ENCODE measurements at places on chromosomes 16 and 17.

DNA sequence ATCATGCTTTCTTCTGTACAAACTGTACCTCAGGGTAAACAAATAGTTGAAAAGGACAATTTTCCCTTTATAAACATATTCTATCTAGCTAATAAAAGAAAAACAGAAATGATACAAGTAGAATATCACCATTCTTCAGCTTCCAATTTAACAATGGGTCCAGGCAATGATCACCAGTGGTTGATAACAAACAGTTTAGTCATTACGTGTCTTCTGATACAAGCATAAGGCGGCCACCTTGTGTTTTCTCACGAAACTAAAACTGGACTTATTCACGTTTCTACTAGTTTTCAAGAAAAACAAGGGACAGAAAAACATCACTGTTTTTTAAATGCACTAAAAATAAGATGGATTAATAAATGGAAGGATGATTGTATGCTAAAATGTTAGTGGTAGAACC lies 58.3 kb downstream of the STH start:
- DNase-seq, result no peak

DNA sequence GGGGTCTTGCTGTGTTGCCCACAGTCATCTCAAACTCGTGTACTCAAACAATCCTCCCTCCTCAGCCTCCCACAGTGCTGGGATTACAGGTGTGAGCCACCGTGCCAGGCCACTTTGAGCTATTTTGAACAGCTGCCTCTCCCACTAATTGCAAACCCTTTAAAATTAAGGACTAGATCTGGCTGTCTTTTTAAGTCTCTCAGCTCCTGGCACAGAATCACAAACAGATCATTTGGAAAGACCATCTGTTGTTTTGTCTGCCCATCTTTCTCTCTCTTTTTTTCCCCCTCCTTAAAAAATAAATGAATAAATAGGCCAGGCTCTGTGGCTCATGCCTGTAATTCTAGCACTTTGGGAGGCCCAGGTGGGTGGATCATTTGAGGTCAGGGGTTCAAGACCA lies 10.9 kb upstream of the STAT3 start:
- no peak for DNase-seq

- peak; percentile 92 for DNase-seq
These were observed 13.8 kb downstream of the CORO7 start for GRCh38 chr16:4402439-4403132.

DNA sequence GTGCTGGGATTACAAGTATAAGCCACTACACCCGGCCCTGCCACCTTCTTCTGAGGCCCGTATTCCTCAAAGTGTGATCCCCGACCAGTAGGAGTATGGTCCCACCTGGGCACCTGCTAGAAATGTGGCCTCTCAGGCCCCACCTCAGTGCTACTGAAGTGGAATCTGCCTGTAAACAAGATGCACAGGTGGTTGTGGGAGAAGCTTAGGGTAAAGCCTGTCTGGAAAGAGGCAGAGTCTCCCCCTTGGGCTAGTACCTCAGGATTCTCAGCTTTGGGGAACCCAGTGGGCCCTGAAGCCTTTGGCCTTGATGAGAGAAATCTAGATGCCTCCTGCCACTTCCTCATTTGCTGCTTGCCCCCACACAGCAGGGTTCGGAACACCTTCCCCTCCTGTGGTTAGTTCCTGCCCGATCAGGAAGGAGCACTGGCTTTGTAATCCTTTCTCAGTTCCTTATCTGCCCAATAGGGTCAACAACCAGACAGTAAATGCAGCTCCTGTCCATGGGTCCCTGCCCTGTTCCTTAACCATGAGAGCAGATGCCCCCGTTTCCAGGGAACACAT lies 25.2 kb downstream of the TK2 start:
- DNase-seq, result no peak

DNA sequence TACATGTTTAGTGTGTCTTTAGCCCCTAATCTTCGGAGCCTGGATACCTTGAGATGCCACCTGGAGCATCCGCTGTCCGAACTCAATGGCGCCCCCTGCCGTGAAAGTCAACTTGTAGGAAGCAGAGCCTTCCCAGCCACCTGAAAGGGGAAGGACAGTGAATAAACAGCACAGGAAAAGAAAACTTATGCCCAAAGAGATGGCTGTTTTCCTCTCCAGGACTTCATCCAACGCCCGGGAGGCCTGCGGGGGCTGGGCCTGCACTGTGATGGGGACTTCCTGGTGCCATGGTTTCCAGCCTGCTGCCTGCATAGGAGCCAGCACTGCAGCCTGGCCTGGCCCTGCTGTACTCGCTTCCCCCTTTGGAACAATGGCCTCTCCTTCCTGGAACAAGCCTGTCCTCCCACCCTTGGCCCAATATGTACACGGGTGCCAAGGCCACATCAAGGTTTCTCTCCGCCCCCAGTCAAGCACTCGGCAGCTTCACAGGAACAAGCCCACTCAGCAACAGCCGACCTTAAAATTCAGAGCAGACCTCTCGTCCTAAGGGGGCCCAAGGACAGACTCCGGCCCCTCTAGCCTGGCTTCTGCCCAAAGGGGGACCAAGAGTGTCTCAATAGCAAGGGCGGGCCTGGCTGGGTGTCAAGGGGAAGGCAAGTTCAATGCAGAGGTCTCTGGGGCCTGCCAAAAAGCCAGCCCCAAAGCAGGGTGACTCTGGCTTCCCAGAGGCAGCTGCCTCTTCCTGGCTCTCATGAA lies 4.5 kb upstream of the UNC13D start:
- peak; percentile 86 for DNase-seq

DNA sequence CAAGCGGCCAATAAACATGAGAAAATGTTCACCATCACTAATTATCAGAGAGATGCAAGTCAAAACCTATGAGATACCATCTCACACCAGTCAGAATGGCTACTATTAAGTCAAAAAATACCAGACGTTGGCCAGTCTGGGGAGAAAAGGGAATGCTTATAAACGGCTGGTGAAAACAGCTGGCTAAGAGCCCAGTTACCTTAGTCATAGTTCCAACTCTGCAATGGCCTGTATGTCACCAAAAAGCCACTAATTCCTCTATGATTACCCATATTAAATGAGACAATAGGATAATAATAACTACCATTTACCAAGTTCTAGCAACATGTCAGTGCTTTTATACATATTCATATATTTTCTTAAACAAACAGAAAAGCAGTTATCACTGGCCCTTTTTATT lies 42.9 kb upstream of the CDRT4 start:
- no peak for DNase-seq

DNA sequence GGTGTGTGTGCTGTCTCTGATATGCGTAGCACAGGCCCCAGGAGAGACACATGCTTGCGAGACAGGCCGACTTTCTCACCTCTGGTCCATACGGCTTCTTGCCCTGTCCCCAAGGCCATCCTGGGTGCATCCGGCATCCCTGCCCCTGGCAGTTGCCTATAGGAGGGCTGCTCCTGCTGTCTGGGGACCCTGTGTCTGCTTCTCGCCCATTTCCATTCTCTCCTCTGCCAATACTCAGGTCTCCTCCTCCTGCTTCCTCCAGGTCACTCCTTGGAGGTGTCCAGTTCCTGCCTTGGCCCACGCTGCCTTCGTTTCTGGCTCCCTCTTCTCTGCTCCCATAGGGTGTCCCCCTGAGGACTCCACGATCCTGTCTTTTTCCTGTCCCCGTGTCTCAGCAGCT lies 89.0 kb downstream of the DNAH17 start:
- no peak for DNase-seq

DNA sequence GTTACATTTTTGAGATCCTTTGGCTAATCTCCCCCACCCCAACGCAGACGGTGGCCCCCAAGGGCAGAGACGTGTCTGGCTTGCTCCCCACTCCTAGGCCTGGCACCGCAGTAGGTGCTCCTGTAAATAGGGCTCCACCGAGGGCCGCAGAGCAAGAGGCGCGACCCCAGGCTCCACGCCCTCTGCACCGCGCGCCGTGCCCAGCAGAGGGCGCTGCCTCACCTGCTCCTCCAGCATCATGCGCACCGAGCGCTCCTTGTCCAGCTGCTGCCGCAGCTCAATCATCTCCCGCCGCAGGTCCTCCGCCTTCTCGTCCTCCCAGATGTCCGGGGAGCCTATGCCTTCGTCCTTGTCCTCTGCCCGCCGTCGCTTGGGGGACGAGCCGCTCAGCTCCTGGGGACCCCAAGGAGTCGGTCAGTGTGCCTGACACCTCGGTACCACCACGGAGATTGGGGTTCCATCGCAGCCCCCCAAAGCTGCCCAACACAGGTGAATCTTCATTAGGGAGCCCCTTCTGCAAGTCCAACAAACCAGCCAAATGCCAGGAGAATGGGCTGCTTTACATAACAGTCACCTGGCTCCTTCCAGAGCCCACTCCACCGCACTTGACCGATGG lies 11.2 kb downstream of the TFAP4 start:
- DNase-seq, result no peak
